Gastroesophageal sphincter (tissue), 4 donors: ENCODE measurements at places on chromosomes 4 and X. TPM values are rescaled to one million over a fixed set of nuclear protein-coding genes. Genes with fewer than 3 reads are reported as not detected.

Gene SLC49A3
- 5.2 TPM for total RNA-seq

GRCh38 chr4:4203688-4204400 lies 22.9 kb downstream of the OTOP1 start:
- ATAC-seq = no peak

DNA sequence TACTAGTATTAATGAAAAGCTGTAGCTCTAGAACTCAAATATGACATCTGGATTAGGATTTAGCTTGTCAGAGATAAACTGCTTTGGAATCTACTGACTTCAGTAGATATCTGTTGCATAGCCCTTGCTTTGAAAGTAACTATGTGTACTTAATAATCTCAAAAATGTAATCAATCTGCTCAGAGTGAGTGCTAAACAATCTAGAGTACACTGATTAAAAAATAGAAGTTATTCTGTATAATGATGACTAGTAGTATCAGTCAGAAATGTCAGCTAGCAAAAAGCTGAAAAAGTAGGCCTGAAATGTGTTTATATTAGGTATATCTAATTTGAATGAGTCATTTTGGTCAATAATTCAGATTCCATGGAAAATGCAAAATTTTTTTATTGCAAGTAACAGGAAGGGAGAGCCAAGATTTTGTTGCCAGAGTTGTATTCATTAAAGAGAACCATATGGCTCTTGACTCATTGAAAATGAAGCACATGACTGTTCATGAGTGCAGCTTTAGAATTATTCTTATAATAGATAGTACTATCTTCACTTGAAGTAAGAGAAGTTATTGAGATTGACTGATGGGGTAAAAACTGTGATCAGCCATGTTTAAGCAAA lies 20.0 kb downstream of the CLCN3 start:
- ATAC-seq = no peak

- no peak for ATAC-seq
Measured at GRCh38 chrX:13511944-13512330, 57.5 kb upstream of the EGFL6 start.

DNA sequence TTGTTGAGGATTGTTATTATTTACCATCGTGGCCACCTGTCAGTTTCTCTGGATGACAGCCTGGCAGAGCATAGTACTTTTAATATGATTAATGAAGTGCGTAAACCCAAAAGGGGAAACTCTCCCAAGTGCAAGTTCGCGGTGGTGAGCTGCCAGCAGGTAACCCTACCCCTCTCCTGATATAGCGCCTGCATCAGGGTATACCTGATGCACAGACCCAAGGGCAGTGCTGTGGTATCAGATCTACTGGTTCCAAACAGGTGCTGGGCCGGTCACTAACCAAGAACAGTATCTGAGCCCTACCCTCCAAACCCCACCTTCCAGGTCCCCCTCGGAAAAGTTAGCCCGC lies 1.6 kb downstream of the RNF150 start:
- no peak for ATAC-seq

DNA sequence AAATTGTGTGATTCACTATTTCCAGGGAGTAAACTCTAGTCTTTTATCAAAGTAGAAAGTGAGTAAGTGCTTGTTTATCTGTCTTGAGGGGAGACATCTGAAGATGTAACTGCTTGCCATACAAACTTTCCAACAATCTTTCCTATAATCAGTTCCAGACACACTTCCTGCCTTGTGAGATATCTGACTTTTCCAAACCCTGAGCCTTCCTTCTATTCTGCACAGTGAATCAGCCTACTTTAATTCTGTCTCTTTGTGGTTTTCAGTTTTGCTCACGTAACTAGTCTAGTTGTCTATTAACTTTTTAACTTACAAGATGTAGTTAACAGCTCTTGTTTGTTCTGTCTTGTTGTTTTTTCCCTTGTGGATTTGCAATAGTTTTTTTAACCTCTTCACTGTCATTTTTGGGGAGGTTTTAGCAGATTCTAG lies 947.8 kb downstream of the C4orf33 start:
- ATAC-seq = no peak

GRCh38 chrX:133792198-133792953 lies 193.0 kb downstream of the GPC3 start:
- peak; percentile 73 for ATAC-seq

DNA sequence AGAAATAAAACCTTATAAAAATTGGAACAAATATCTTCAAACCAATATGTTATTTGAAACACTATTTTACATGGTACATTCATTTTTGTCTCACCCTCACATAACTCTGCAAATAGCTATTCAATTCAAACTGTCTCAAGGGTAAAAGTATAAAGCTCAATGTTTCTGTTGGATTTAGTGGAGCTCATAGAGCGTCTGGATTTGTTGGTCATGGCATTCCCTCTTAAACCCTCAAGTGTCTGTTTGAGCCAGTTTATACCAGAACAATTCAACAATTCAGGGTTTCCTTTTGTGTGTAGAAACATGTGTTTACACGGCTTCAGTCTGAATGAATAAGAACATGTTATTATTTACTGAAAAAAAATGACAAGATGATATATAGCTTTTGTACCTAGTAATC lies 161.6 kb downstream of the PCDH18 start:
- ATAC-seq = no peak
